ENCODE measurements at places on chromosomes 2 and 18.

GRCh38 chr2:30666266-30666874 is 140.9 kb downstream of the CAPN13 start:
- DNase-seq: no peak

DNA sequence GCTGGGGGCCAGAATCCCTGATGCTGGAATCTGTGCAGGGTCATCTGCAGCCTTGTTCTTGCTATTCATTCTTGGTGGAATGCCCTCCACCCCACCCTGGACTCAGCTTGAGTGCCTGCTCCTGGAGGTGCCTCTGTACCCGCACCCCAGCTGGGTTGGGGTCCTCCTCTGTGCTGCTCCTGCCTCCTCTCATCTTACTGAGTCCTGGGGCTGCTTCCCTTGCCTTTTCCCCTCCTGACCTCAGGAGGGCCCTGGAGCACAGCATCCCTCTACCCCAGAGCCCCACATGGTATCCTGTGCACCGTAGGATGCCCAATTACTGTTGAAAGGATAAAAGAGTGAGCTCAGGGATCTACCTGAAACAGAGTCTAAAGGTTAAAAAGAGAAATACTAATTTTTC is 81.6 kb downstream of the CIB4 start:
- DNase-seq: no peak

- no peak for DNase-seq
Observed at GRCh38 chr2:3706892-3707291, 3.5 kb downstream of the DCDC2C start.

- DNase-seq: no peak
Observed at GRCh38 chr18:28099237-28099636, 77.7 kb downstream of the CDH2 start.

DNA sequence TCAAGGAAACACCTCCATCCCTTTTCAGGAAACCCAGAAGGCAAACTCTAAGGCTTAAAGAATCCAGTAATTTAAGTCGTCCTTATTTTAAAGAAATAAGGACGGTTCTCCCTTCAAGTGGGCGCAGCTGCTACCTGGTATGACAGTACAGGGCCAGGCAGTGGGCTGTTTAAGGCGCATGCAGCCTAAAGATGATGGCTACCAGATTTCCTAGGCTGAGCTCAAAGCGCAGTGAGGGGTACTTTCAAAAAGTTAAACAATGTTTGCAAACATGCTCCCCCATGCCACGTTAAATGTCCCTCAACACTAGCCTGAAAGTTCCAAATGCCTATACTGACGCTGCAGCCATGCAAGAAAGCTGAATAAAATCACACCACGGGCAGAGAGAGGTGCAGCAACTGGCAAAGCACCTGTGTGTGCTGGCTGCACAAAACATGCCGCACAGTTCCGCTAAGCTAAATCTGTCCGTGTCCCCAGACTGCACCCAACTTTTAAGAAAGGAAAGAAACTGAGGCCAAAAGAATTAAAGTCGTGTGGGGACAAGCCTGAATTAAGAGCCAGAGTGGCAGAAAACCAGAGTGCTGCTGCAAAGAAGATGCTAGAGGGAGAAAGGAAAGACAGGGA is 583 bp downstream of the HIBCH start:
- peak; percentile 53 for DNase-seq

DNA sequence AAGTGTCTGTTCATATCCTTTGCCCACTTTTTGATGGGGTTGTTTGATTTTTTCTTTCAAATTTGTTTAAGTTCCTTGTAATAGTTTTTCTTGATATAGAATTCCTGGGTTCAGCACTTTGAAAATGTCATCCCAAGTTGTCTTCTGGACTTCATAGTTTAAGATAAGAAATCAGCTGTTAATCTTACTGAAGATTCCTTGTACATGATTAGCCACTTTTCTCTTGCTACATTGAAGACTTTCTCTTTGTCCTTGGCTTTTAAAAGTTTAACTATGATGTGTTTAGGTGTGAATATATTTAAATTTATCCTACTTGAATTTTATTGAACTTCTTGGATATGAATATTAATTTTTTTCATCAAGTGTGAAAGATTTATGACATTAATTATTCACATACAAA is 387.2 kb upstream of the CWC22 start:
- no peak for DNase-seq

DNA sequence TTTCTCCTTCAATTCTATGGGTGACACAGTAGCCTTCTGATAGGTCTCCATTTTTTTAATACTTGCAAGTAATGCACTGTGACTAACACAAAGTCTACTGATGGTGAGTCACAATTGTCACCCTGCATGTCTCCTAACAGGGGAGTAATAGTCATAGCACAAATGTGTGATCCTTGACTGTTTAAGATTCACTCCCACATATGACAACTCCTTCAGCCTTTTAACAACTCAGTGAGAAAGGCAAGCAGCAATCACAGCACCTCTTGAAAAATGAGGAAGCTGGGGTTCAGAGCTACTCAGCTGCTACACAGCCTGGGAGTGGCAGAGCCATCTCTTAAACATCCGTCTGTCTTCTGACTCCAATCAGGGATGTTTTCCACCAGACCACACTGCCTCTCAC is 63.8 kb downstream of the EHD3 start:
- no peak for DNase-seq

DNA sequence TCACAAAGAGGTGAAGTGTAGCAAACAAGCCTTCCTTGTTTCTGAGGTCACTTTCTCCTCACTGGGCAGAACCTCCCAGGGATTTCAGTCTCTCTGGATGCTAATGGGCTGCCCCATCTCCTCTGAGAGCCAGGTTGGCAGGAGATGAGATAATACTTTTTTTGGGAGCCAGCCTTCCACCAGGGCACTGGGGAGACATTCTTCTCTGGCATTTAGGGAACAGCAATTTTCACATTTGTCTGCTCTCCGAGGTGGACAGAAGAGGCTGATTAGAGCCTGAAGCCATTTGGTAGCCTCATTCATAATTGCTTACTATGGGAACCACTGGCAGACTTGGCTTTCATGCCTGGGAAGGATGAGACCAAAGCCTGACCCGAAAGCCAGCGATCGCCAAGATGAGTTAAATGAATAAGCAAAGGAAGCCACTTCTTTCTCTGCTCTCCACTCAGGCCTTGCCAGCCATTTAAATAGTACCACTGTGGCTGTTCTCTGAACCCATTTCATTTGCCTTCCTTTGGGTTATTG is 70.1 kb downstream of the NRP2 start:
- peak; percentile 25 for DNase-seq

GRCh38 chr2:24779116-24779515 is 14.1 kb downstream of the PTRHD1 start:
- DNase-seq: no peak

GRCh38 chr2:112793449-112793978 is 9.2 kb upstream of the IL1A start:
- peak; percentile 17 for DNase-seq

DNA sequence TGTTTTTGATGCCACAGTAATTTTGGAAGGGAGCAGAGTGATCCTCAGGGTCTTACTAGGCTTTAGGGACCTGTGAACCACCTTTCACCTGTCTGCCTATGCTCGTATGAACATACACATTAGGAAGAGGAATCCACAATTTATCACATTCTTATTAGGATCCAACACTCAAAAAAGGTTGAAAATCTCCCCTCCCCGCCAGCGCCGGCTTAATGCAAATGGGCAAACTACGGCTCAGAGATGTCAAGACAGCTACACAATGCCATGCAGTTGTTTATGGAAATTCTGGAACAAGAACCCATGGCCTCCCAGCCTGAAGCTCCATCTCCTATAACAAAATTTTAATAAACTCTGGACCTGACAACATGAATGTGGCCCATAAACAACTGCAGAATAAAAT is 375.9 kb upstream of the ACVR2A start:
- no peak for DNase-seq

DNA sequence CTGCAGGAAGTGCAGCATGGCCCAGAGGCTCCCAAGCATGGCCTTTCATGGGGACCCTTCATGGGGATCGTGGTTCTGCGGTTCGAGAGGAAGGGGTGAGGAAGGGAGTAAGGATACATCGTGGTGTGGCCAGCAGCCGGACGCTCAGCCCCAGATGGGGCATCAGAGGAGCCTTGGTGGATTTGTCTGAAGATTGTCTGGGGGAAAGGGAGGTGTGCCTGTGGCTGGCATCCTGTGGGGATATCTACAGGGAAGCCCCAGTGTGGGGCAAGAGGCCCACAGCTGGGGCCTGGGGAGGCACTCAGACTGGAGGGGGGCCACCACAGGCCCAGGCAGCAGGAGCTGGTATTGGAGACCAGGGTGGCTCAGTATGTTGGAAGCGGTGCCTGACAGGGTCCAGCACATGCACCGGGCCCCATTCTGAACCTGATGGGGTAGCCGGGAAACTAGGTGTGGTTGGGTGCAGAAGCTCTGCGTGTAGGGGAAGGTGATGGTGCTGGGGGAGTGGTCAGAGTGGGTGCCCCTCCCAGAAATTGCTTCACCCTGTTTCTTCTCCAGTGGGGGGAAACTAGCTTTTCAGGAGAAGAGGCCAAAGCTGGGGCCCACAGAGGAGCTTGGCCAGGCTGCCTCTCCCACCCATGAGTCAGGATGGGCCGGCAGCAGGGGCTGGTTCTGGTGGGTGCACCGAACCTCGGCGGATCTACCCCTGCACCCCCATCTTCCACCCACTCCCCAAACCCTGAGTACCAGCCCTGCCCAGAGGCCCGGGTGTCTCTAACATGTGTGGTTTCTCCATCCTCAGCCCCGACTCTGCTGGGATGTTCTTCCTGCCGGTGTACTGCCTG is 274.4 kb upstream of the HDAC4 start:
- no peak for DNase-seq

- DNase-seq: no peak
Observed at GRCh38 chr2:227460070-227460485, 11.9 kb upstream of the AGFG1 start.

DNA sequence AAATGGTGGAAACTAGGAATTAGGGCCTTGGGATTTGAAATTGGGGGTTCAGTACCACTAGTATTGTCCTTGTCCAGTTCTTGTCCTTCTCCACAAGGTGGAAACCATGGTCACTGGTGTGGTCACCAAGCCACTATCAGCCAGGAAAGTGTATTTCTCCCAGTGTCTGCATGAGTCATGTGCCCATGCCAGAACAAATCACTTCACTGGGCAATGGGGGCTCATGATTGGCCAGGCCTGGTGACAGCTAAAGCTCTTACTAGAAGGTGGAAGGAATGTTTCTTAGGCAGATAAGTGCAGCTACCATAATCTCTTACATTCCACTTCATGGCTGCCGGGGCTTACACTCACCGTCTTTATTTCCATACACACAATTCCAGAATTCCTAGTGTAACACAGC is 124.8 kb upstream of the TACR1 start:
- DNase-seq: no peak

Measured in midbrain (tissue), 1 donor.